Cardiac fibroblast (primary cell): ENCODE measurements at places on chromosomes 4 and X.

- peak; percentile 88 for DNase-seq
Observed at GRCh38 chr4:4260185-4260751, 12.2 kb upstream of the TMEM128 start.

GRCh38 chr4:156939139-156939538 lies 32.5 kb downstream of the PDGFC start:
- peak; percentile 52 for DNase-seq

GRCh38 chr4:126778348-126778747 lies 854.4 kb upstream of the INTU start:
- peak; percentile 82 for DNase-seq

DNA sequence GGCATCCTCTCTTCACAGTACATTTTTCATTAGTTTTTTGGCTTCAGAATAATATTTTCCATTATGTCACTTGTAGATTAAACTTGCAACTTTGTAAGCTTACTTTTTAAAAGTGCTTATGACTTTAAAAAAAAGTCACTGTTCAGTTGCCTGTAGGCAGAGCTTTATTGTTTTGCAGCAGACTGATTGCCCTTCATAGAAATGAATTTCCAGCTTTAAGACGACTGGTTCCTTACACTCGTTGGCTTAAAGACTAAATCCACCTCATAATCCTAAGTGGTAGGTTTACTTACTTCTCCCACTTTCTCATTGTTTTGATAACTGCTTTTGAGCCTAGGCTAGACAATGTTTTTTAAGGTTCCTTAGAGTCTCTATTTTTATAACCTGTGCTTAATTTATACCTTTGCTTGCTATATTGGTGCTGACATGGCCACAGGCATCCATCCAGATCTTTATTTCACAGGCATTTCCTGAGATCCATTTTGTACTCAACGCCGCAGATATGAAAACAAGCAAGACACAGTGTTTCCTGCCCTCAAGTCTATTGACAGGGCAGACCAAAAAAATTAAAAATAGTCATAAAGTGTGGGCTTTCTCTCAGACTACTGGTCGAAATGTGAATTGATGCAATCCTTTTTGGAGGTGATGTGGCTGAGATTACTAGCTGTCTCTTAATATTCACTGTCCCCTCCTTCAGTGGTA lies 12.6 kb upstream of the IL13RA2 start:
- peak; percentile 51 for DNase-seq

GRCh38 chrX:131441033-131441432 lies 102.8 kb upstream of the OR13H1 start:
- DNase-seq = no peak

DNA sequence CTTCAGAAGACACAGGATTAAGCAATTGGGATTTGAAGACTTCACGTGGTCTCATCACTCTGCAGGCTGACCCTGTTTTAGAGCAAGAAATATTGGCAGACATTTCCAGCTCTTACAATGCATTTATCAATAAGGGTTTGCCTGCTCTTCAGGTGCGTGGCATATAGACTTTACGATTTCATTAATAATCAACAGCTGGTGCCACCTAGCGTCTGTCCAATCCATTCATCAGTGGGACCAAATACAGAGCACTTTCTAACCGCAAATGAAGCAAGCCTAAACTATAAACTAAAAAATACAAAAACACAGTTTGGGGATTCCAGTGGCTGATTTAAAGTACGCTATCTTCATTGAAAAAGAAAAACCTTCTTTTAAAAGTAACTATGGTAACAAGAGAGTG lies 125.4 kb upstream of the DMD start:
- peak; percentile 53 for DNase-seq

- DNase-seq = peak; percentile 65
Observed at GRCh38 chr4:37717576-37717975, 31.4 kb upstream of the RELL1 start.

GRCh38 chrX:1086444-1087409 lies 125.7 kb downstream of the CRLF2 start:
- DNase-seq = no peak

DNA sequence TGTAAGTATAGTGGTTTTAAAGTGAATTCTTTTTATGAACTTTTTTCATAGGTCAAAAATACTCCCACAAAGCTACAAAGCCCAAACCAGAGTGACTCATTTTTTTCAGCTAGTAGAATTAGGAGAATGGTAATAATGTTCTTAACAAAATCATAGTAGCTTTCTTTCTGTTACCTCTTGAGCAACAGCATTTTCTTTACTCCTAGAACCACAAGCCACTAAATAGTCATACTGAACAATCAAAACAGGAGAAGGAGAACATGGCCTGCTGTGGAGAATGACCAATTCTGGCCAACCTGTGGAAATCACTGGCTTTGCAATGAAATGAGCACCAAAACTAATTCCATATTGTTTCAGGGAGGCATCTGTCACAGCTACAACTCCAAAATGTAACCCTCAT lies 112.9 kb downstream of the AMMECR1 start:
- peak; percentile 79 for DNase-seq

DNA sequence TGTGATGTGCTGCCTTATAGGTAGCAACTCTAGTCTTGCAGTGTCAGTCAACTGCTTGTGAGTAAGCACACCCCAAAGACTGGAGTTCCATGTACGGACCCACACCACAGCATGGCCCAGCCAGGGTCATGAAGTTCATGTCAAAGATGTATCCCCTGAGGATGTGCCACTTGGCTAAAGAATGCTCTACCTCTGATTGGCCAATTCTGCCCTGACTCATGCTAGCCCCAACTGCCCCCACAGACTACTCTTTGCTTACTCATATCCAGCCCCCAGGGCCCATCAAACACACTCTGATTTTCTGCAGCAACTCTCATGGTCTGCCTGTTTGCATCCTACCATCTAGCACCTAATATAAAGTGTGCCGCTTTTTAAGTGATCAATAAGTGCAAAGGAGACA lies 62.5 kb downstream of the CHRDL1 start:
- no peak for DNase-seq

DNA sequence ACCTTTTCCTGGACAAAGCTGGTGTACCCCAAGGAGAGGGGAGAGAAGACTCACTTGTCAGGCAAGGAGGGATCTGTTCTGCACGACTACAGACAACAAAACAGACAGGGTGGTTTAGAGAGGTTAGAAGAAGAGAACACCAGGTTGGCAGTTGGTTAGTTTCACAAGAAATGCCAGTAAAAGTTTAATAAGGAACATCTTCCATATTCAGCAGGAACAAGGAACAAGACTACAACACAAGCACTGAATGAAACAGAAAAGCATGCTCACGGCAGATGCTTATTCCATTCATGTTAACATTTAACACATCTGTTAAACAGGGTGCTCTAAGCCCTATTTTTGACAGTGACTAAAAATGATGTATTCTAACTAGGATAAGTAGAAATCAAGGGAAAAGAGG lies 158.2 kb downstream of the WDFY3 start:
- DNase-seq = no peak

DNA sequence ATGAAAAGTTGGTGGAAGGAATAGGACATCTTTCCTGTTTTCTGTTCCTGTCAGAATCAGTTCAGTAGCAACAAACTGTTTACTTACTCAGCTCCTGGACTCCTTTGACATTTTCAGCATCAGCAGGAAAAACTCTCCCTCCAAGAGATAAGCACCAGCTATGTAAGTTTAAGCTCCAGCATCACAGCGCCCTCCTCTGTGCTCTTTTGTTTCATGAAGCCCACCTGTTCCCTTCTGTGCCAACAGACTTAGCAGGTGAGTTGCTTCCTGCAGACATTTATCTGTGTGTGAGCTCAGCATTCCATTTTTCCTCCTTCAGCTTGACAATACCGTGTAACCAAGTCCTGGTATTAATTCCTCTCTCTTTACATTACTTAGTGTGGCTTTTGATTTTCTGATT lies 644.1 kb upstream of the AGA start:
- DNase-seq = no peak

GRCh38 chr4:186765138-186765537 lies 41.5 kb upstream of the FAT1 start:
- peak; percentile 31 for DNase-seq

DNA sequence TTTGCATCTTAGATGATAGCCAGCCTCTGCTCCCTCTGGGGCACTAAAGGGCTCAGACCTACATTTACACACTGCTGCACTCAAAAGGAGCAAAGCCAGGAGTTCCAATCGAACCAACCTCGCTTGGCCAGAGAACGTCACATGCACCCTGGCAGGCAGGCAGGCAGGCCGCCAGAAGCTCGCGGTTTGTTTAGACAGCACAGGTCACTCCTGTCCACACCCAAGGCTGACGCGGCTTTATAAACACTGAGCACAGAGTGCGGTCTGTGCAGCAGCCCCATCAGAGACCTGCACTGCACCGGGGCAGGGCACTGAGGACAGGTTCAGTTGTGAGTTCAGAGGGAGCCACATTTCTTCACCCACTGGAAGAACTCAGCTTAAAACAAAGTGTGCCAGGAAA lies 143.9 kb downstream of the BCOR start:
- peak; percentile 56 for DNase-seq

- peak; percentile 39 for DNase-seq
Observed at GRCh38 chrX:155094468-155095061, 23.3 kb downstream of the BRCC3 start.

DNA sequence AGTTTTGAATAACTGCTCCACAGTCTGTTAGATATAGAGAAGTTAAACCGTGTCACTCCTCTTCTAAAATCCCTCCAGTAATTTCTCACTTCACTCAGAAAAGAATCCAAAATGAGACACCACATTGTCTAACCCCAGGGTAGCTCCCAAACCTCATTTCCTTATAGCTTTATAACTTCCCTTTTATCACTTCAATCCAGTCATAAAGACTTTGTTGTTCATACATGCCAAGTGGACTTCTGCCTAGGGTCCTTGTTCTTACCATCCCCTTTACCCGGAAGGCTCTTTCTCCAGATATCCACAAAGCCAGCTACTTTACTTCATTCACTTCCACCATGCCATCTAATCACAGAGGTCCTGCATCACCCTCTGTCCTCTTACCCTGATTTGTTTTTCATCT lies 156.2 kb downstream of the GABRB1 start:
- DNase-seq = no peak

- no peak for DNase-seq
Observed at GRCh38 chr4:83240379-83240875, 44.2 kb downstream of the COQ2 start.

DNA sequence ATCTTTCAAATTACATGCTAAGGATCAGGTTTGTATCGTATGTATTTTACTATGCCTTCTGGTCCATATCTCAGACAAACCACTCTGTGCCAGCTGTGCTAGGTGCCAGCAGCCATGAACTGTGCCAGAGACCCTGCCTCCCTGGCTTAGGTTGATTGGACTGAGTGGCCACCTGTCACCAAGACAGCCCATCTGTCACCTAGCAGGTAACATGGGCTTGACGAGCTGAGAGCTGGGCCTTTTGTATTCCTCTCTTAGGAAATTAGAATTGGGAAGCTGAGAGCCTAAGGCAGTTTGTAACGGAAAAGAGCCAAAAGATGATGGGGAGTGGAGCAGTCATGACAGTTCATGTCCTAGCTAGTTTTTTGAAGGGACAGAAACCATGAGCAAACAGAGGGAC lies 42.5 kb downstream of the TMEM164 start:
- DNase-seq = no peak

DNA sequence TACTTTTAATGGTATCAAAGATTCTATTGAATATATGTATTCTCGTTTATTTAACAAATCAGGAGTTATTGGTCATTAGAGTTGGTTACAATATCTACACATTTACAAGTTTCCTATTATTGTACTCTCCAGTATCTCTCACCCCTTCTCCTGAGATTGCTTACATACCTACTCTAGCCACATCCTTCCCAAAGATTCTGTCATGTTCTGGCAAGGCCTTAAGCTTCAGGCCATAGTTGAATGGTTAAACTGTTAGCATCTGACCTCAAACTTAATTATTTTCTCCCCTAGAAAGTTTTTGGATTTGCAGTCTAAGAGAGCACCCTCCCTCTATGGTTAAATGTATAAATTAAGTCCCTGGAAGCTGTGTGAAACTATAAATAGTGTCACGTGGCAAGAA lies 784.2 kb downstream of the GLUD2 start:
- DNase-seq = peak; percentile 0

- no peak for DNase-seq
Observed at GRCh38 chrX:25869761-25870160, 268.4 kb upstream of the MAGEB18 start.

DNA sequence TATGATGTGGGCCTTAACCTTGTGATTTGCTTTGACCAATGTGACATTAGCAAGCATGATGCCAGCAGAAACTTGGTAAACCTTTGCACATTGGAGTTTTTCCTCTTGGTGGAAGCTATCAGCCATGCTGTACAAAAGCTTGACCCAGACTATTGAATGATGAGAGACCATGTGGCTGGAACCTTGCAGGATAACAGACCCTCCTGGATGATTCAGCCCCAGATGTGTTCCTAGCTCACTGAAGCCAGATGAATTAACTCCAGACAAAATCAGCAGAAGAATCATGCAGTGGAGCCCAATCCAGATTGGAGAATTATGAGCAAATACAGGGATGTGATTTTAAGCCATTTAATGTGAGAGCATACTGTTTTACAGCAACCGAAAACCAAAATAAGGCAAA lies 16.8 kb downstream of the SPARCL1 start:
- DNase-seq = no peak

DNA sequence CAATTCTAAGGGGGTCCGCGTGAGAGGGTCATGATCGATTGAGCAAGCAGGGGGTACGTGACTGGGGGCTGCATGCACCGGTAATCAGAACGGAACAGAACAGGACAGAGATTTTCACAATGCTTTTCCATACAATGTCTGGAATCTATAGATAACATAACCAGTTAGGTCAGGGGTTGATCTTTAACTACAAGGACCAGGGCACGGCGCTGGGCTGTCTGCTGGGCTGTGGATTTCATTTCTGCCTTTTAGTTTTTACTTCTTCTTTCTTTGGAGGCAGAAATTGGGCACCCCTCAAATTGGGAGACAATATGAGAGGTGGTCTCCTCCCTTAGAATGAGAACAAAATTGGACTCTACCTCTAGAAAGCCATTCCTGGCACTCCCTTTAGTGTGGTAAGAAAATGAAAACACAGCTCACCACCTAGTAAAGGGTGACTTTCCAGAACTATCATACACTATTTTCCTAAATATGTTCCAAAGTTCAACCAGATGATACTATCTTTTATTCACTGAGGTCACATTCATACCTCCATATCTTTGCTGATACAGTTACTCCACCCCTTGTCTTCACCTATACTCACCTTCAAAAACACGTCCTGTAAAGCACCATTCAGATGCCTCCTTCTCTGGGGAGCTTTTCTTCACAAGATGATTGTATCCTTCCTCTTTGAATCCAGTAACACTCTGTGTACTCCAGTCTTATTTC lies 1058.3 kb upstream of the SLIT2 start:
- no peak for DNase-seq

DNA sequence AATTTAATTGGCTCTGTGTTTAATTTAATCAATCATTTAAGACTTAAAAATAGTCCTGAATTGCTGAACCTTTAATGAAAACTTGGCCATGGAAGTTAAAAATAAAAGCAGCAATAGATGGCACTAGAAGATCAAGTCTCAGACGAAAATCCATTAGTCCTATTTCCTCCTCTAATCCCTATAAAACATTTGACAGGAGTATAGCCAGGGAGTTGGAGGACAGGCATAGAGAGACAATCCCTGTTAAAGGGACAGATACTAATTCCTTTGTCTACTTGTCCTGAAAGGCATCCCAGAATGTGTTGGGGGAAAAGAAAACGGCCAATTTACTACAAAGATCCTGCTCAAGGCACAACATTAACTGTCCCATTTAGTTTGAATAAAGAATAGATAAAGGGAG lies 276.3 kb upstream of the TACR3 start:
- DNase-seq = peak; percentile 1
